ENCODE measurements at places on chromosomes 12 and 14.

GRCh38 chr14:98223106-98223505 lies 1048.9 kb downstream of the BCL11B start:
- DNase-seq, result no peak

GRCh38 chr14:35051796-35052195 lies 5.7 kb downstream of the FAM177A1 start:
- no peak for DNase-seq

- no peak for DNase-seq
These were observed 4.3 kb downstream of the BCAT1 start for GRCh38 chr12:24944601-24944975.

DNA sequence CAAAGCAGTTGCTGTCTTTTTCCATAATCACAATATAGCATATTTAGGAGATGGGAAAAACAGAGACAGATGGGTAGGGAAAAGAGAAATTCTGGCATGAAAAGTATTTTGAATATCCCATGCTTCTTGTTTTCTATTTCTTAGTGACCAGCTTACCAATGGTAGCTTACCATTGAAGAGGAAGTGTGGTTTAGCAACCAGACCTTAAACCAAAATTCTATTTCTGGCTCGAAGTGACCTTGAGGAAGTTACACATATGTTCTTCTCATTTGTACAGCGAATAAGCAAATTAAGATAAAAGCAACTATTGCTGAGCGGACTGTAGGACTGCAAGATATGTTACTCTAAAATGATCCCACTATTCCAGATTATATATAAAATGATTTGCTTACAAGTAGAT lies 82.9 kb downstream of the FGD4 start:
- no peak for DNase-seq

- DNase-seq, result no peak
These were observed 6.5 kb downstream of the BHLHE41 start for GRCh38 chr12:26118308-26118707.

DNA sequence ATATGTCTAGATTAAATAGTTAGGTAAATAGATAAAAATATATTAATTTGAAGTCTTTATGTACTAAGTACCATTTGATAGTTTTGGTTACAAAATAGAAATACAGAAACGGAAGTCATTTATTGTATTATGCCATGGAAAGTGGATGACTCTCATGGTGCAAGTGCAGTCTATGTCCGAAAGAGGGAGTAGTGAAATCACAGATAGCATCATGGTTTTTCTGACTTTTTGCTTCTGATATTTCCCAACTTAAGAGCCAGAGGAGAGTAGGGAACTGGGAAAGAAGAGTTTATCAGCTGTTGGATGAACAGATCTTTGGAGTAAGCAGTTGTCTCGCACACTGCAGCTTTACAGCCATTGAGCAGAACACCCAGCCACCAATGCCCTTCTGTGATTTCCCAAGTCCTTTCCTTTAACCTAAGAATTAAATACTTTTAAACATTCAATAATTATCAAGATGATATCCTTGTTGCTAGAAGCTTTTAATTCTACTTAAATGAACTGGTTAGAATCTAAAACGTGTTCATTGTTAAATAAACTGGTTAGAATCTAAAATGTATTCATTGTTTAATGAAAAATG lies 18.4 kb upstream of the SRGAP1 start:
- DNase-seq, result no peak

GRCh38 chr14:58354808-58355207 lies 40.9 kb upstream of the TOMM20L start:
- DNase-seq, result no peak

DNA sequence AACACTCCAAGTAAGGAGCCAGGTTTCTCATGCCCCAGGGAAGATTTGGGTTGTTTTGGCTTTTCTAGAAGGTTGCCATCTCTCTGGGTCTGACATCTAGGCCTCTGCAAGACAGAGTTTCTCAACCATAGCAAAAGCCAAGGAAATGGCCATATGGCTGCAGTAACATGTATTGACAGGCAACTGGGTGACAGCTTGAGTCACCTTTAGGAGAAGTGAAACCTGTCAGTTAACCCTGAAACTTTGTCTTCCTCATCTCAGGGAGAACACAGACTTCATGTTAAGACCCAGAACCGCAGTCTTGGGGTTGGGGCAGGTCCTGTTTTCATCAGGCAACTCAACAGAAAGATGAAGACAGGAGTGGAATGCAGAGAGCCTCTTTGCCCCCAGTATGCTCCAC lies 46.0 kb upstream of the PLBD1 start:
- DNase-seq, result no peak

GRCh38 chr12:105013892-105014291 lies 27.8 kb downstream of the NOPCHAP1 start:
- DNase-seq, result no peak

DNA sequence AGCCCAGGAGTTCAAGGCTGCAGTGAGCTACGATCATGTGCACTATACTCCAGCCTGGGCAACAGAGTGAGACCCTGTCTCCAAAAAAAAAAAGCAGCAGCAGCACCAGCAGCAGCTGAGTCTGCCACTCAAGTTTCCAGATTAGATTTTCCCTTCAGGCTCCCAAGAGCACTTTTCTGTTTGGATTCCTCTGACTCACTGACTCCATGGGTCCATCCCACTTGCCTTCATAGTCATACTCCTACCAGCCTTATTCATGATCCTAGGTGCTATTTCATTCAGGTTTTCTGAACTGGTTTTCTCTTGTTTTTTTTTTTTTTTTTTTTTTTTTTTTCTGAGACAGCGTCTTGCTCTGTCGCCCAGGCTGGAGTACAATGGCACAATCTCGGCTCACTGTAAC lies 6.8 kb upstream of the TWF1 start:
- no peak for DNase-seq

GRCh38 chr12:4819654-4820053 lies 90.1 kb upstream of the KCNA1 start:
- DNase-seq, result no peak

DNA sequence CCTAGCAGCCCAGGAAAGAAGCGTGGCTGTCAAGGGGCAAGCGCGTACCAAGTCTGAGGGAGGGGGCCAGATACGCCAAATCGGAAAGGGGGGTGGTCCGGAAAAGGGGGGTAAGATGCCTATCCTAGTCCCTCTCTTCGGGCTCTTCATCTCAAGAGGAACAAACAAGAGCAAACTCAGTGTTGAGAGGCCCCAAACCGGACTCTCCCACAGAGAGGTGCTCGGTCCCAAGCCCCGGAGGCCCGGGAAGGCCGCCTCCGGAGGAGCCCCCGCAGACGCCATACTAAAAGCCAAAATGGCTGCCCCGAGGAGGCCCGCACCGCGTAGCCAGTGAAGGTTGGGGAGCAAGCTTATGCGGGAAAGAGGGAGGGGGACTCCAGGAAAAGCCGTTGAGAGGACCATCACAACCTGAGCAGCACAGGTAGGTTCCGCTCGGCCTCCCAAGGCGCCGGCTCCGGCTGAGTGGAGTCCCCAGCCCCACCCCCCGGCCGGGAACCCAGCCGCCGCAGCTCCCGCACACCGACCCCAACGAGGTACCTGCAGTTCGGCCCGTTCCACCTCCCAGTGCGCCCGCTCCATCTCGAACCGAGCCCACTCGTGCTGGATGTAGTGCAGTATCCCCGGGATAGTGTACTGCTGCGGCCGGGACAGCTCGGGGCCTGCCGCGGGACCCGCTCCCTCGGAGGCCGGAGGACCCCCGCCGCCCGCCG lies at the start of gene AP4S1:
TSS of gene AP4S1 (plus strand) at position 283 of the 710 bp plus-strand sequence. CDS start 40,548 bp downstream, outside the sequence.
- peak; percentile 92 for DNase-seq

- DNase-seq, result no peak
These were observed 8.0 kb downstream of the DGKA start for GRCh38 chr12:55938826-55939501.

GRCh38 chr14:90387206-90387760 lies 9.5 kb upstream of the CALM1 start:
- no peak for DNase-seq

GRCh38 chr14:56118611-56119181 lies 485 bp downstream of the PELI2 start:
- no peak for DNase-seq

- no peak for DNase-seq
These were observed 51.0 kb downstream of the ACTN1 start for GRCh38 chr14:68927956-68928675.

DNA sequence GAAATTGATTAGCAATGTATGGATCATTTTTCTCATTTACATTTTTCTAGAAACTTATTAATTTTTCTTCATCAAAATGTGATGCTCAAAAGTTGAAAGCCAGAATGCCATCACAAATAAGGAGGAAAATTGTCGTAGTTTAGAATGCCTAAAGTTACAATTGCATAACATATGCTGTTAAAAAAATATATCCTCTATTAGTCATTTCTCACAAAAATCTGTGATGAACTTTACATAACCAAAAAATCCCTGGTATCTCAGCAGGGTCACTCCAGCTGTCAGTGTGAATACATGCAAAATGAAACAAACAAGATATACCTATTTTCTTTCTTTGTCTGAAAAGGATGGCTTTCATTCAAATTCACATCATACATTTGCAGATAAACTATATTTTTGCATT lies 358.9 kb downstream of the PAWR start:
- no peak for DNase-seq

DNA sequence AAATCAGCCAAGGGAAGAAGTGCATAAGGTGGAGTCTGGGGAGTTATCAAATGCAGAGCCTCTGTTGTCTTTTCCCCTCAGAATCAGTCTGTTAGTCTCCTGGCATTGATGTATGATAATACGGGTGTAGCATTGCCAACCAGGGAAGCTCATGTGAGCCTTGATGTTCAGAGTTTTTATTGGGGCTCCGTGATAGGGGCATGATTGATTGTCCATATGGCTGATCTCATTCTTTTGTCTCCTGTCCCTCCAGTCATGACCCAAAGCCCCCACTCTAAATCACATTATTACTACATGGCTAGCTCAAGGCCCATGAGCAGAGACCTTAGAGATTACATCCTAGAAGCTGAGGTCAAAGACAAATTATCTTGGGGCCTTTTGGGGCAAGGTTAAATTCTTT lies 140.9 kb downstream of the NUBPL start:
- DNase-seq, result no peak

- no peak for DNase-seq
These were observed 6.3 kb downstream of the DDX55 start for GRCh38 chr12:123608182-123608581.

DNA sequence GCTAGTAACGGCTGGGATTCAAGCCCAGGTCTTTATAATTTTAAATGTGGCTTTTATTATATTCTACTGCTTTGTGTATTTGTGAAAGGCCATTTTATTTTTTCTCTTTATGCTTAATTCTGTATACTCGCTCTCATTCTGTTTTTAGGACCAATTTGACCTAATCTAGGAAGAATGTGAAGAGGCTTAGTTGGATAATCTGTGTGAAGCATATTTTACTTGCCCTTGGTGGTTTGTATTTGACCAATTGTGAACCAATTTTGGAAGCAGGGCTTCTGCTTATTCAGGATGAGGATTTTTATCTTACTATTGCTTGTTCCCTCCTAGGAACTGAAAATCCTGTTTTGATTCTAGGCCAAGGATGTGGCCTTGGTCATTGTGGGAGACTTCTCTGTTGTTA lies 113.1 kb downstream of the TTC6 start:
- no peak for DNase-seq

DNA sequence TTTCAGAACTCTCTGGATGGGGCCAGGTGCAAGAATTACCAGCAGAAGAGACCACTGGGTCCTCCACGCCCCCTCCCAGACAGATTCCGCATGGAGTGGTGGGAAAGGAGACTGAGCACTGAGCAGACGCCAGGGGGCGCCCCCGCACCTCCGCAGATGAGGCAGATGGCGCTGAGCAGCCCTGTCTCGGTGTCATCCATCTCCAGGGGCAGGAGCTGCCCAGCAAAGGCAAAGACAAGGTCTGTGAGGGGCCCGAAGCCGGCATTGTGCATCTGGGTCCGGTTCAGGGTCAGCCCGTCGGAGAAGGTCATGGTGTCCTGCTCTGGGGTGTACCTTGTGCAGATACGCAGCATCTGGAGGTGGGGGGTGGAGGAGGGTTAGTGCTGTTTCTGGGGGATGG lies 6.3 kb upstream of the ITGB7 start:
- DNase-seq, result peak; percentile 96

DNA sequence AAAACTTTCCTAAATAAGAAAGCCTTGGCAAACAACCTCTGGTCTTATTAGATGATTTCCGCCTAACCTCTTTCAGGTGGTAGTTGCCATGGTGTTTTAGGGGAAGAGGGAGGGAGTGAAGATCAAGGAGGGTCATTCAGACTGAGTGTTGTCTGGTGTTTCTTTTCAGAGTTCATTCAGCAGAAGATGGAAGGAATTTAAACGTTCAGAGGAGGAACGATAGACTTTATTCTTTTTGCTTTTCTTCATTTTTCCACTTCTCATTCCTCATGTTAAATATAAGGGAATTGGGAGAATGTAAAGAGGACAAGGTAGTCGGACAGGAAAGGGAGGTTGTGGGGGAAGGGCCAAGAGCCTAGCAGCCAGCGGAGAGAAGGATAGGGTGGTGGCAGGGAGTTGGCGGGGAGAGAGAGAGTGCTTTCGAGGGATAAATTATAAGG lies 17.4 kb upstream of the SALL2 start:
- DNase-seq, result no peak

GRCh38 chr12:112327209-112327938 lies 54.9 kb downstream of the HECTD4 start:
- DNase-seq, result no peak

Measured in lower leg skin (tissue), 4 donors.